ENCODE measurements at places on chromosomes 7 and 10.

DNA sequence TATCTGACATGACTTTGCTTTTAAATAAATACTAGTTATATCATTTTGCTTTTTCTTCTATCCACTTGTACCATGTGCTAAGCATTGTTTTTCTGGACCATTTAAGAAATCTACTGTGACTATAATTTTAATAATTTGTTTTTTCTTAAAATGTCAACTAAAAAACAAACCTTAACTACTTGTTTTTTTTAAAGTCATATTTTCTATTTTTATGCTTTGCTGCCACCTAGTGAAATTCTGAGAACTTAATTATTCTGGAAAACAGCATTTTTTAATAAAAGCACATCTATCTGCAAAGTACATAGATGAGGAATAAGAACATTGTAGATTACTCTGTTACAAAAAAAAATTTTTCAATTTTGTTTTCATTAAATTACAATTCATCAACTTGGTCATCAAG, 47.4 kb downstream of the ORC5 start:
- no peak for DNase-seq

GRCh38 chr10:101130141-101130540, 959 bp upstream of the TLX1 start:
- no peak for DNase-seq

DNA sequence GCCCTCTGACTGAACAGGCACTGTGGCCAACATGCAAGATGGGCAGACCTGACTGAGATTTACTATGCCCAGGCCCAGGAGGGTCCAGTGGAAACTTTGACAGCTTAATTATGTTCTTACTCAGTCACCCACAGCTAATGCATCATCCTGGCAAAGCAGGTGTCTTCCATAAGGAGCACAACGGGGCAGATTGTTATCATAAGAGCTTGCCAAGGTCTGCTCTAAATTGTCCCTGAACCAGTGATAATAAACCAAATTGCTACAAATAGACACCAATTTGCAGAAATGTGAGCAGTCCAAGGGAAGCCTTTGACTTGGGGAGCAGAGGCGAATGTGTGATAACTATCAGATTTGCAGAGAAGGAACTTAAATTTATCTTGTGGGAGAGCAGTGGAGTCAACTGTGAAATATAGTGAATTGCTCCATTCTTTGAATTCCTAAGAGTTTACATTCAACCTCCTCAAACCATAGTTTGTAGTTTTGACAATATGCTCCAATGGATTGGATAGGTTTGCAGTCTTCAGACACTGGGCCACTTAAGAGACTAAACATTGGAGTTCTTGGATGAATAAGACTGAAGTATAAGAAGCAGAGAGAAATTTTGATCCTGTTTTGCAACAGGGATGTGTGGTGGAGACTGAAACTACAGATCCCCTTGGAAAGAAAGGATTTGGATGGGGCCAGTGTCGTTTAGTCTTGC, 494.7 kb downstream of the CCSER2 start:
- no peak for DNase-seq

- no peak for DNase-seq
Measured at GRCh38 chr7:101826081-101826835, 8.8 kb downstream of the CUX1 start.

DNA sequence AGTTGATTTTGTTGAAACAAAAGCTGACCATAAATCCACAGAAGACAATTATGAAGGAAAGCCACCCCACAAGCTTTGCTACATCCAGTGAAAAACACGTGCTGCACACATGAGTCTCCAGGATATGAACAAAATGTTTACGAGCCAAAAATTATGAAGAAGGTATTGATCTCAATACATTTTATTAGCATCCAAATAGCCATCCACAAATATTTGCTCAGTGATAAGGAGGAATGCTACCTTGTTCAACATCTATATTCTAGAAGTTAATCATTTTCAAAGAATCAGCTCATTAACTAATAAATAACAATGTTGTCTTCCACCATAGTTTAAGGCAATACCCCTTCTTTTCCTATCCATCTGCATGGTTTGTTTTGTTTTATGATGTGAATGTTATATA, 42.7 kb downstream of the CALML3 start:
- no peak for DNase-seq
